ENCODE measurements at places on chromosomes 12 and 14.

DNA sequence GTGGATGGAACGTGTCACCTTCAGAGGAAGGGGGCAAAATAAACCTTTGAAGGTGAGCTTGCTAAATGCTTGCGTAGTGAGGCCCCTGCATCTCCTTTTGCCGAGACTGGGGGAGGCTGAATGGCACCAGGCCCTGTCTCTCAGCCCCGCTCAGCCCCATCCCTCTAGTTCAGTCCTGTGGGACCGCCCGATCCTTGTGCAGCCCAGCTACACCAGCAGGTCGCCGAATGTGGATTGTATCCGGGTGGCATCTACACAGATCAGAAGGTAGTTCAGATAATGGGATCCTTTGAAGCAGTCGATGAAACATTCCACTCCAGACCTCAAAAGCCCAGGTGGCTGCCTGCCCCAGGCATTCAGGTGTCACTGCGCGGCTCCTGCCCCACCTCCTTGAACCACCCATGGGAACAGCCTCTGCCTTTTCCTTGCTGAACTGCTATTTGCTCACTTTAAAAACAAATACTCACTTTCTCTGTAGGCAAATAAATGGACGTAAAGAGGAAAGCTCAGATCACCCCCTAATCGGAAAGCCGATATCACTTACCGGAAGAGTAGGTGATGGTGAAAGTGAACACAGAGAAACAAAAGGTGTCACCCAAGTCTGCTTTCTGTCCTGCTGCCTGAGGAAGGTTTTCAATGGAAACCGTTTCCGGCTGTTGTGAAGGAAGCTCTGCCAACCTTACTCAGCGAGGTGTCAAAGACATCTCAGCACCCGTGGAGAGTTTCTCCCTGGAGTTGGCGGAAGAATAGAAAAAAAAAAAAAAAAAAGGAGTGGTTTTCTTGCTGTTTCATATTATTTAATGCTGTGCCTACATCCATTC, 100.3 kb upstream of the NCOR2 start:
- DNase-seq = no peak

DNA sequence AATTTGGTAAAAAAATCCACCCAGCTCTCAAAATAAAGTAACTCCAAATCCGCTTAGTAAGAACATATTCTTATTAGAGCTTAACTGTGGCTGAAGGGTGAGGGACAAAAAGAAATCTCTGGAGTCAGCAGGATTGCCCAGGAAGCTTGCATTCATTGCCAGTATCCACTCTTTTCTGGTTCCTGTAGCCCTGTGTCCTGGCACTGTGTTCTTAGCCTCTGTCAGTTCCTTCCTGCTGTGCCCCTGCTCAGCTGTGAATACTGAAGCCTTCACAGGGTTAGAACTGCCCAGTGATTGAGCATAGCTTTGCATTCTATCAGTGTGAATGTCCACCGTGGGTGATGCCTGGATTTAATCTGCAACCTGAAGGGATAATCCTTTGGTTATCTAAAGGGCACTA, 266.9 kb upstream of the PELI2 start:
- no peak for DNase-seq

DNA sequence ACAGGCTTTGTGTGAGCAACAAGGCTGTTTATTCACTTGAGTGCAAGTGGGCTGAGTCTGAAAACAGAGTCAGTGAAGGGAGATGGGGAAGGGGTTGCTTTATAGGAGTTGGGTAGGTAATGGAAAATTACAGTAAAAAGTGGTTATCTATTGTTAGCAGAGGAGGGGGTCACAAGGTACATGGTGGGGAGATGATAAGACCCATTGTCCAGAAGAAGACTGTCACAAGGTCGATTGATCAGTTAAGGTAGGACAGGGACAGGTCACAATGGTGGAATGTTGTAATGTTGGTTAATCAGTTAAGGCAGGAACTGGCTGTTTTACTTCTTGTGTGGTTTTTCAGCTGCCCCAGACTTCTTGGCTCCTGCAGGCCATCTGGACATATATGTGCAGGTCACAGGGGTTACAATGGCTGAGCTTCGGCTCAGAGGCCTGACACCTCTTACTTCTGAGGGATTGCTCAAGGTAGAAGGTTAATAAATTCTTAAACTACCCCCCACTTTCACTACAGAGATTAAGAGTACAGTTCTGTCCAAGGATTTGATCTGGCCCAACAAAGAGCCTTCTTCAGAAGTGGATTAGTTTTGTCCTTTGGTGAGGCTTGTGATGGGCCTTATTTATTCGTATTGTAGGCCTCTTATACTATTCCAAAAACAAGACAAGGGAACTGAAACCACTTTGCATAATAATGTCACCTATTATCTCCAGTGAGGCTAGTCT, 13.8 kb upstream of the DHRS4 start:
- DNase-seq = no peak

DNA sequence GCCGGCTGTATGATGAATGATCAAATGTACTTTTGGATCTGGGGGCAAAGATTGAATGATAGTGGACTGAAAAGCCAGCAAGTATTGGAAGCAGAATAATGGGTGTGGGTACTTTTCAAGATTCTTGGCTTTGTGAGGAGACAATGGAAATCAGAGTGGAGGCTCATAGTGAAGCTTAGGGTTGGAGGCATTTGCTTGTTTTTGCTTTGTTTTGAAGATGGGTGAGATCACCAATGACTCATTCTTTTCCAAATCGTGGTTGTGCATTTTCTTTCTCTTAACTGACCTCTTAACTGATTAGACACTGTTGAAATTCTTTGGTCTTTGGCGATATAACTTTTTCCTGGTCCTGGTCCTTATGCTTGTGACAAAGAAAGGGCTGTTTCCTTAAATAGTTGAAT, 54.4 kb downstream of the PELI2 start:
- peak; percentile 73 for DNase-seq

DNA sequence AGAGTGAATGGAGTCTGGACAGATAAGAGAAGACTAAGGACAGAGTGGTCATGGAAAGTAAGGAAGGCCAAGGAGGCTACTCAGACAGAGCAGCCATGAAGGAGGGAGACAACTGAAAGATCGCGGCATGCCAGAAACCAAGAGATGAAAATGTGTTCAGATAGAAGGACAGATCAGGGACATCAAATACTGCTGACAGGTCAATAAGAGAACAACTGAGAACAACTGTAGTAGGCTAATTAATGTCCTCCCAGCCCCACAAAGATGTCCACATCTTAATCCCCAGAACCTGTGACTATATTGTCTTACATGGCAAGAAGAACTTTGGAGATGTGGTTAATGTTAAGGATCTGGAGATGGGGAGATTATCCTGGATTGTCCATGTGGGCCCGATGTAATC, 15.0 kb upstream of the HELB start:
- DNase-seq = no peak

- DNase-seq = no peak
Measured at GRCh38 chr14:25868521-25869314, 729.1 kb downstream of the NOVA1 start.

DNA sequence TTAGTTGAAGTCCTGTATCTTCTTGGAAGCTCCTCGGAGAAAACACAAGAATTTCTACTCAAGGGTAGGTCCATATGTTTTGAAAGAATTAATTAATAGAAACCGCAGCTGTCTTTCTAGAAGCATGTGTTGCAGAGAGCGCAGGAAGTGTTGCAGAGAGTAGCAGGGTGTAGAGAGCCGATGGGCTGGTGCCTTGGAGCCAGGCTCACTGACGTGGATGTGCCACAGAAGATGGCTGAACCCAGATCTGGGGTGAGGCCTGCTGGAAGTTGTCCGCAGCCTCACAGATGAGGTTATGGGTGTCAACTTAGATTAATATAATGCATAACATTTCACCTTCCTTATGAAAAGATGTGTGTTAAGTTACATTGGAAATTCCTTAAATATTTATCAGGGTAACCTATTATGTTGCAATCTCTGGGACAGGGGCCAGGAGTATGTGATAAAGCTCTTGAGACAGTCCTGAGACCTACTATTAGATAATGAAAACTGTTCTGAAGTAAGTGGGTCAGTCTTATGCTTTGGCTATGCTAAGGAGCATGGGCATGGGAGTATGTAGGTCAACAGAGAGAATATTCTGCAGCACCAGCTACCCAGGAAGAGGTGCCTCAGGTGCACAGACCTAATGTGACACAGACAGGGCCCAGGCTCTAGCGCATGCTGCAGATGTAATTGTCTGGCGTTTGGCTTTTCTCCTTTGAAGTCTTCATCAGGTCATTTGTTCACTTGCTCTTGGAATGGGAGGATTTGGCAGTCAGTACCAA, 973.3 kb downstream of the BCL11B start:
- no peak for DNase-seq

DNA sequence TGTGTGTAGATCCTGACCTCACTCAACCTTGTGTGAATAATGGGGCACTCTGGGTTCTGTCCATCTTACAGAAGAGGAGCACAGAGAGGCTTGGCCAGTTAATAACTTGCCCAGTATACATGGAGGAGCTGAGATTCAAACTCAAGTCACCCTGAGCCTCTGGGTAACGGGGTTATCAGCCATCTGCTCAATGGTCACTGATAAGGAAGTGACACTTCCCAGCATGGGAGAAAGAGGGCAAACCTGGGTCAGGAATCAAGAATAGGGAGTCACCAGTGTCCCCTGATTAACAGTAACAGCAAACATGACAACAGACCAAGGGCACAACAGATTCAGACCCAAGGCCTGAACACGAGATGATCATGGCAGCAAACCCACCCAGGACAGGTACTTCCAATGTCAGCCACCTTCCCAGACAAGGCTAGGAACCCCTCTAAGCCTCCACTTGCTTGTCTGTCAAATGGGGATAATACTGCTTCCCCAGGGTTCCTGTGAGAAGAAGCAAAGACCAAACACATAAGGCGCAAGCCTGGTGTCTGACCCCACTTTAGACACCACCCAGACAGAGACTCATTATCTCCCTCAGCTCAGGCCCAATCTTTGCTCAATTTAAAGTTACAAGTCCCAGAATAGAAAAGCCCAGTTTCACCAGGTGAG, 3.6 kb downstream of the CCDC85C start:
- DNase-seq = no peak

GRCh38 chr14:59308673-59309072, 120.2 kb downstream of the DAAM1 start:
- no peak for DNase-seq

DNA sequence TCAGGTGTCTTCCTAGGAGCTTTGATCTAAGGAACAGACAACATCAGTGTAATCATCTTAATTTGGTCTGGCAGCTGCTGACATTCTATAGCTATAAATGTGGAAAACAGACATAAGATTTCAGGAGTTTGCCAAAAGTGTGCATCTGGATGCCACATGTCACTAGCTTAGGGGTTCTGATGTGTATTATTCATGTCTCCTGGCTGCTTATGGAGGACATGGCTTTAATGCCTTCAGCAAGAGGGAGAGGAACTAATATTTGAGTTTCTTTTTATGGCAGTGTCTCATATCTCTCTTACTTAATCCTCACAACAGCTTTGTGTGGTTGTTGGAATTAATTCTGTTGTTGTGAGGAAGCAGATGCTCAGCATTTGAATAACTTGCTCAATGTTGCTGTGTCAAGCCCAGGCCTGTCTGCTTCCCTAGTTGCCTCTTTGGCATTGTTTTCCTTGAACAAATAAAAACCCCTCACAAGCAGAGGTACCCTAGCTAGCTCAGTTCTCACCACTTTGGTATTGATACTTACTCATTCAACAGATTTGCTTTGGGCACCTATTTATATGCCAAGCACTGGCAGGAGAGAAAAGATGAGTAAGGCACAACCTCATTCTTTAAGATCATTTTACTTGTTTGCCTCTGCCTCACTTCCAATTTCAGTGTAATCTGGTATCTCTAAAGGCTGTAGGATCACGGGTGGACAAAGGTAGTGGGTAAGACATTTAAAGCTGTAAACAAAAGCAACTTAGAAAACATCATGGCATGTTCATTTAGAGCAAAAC, 39.8 kb upstream of the EID3 start:
- DNase-seq = no peak

GRCh38 chr12:57455374-57456144, 452 bp downstream of the INHBE start:
- DNase-seq = no peak

GRCh38 chr12:9943240-9943639, 11.1 kb upstream of the CLEC2A start:
- no peak for DNase-seq

DNA sequence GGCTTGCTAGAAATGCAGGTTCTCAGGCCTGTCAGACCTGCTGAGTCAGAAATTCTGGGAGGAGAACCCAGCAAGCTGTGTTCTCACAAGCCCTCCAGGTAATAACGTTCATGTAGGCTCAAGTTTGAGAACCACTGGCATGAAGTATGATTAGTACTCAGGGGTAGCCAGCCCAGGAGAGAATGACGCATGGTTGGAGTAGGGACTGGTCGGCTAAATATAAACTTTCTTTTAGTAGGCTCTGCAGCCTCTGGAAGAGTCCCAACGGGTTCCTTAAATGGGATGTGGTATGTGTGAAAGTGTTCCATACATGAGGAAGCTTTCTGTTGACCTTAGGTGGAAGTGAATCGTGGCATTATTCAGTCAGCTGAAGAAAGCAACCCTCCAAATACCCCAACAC, 209.3 kb downstream of the SLC41A2 start:
- DNase-seq = no peak

DNA sequence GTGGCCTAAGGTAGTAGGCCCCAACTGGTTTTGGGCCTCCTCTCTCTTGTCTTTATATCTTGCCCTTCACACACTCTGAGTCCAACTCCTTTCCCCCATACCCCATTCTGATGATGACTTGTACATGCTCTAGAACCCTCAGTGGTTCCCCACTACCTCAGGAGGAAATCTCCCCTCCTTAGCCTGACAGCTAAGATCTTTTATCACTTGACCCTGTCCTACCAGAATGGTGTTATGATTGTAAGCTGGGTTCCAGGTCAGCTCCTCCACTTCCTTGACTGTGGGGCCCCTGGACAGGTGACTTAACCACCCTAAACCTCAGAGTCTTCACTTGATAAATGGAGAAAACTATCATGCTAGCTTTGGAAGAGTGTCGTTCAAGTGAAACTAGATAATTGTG, 9.4 kb upstream of the MYL2 start:
- DNase-seq = no peak

GRCh38 chr14:30921305-30921704, 46.9 kb downstream of the COCH start:
- no peak for DNase-seq

GRCh38 chr14:99156090-99156425, 115.9 kb downstream of the BCL11B start:
- DNase-seq = no peak

- DNase-seq = no peak
Measured at GRCh38 chr14:34794941-34795340, 80.2 kb downstream of the BAZ1A start.

- DNase-seq = no peak
Measured at GRCh38 chr12:92442782-92443181, 260.0 kb upstream of the PLEKHG7 start.

GRCh38 chr14:53151523-53152183, 1.5 kb downstream of the DDHD1 start:
- no peak for DNase-seq
